ENCODE measurements at places on chromosomes 1 and 21. TPM values are rescaled to one million over a fixed set of nuclear protein-coding genes. Genes with fewer than 3 reads are reported as not detected.

GRCh38 chr1:29490204-29490934, 254.0 kb downstream of the PTPRU start:
- no peak for DNase-seq

- no peak for DNase-seq
These were observed 27.2 kb downstream of the UTP25 start for GRCh38 chr1:209855006-209855405.

GRCh38 chr1:231678011-231678432, 51.4 kb downstream of the DISC1 start:
- DNase-seq: no peak

GRCh38 chr1:154400381-154400801, 4.8 kb upstream of the IL6R start:
- no peak for DNase-seq

DNA sequence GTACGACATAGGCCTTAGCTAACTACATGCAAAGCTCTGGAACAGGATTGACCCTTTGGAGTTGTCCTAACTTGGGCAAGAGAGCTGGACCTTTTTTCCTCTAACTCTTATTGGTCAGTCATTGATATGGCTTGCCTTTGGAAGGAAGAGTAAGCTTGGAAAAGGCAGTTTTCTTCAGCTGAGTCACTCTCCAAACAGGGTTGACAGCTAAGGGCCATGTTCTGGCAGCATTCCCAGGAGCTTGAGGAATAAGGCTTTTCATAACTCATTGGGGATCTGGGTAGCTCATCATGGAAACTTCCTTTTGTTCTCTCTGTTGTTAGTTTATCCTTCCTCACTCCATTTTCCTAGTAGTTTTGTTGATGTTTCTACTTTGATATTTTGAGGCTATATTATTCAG, 14.5 kb upstream of the ERRFI1 start:
- DNase-seq: no peak

The PTGFR gene
- total RNA-seq: 7.7 TPM

The NUAK2 gene
- total RNA-seq: 0.41 TPM

The PRKCZ gene
- 58.7 TPM for total RNA-seq

Data from frontal cortex (tissue), 4 donors.